ENCODE measurements at places on chromosomes 5 and 9. TPM values are rescaled to one million over a fixed set of nuclear protein-coding genes. Genes with fewer than 3 reads are reported as not detected.

The IL13 gene
- polyA plus RNA-seq: not detected

The PCDHGB4 gene
- 5.5 TPM for polyA plus RNA-seq

The HRCT1 gene
- polyA plus RNA-seq: 0.12 TPM

The PNPLA7 gene
- polyA plus RNA-seq: 1.1 TPM

The ZNF618 gene
- polyA plus RNA-seq: 41.7 TPM

The PLAA gene
- polyA plus RNA-seq: 49.9 TPM

The PSD2 gene
- polyA plus RNA-seq: 1.6 TPM

The RNF180 gene
- 10.0 TPM for polyA plus RNA-seq

The SH3RF2 gene
- 4.2 TPM for polyA plus RNA-seq

The SLC34A3 gene
- 5.2 TPM for polyA plus RNA-seq

The PTGDS gene
- 20.9 TPM for polyA plus RNA-seq
